GM23338 (cell line): ENCODE measurements at places on chromosomes 5 and 9.

GRCh38 chr9:7909537-7909936 is 110.0 kb upstream of the DMAC1 start:
- DNase-seq: no peak

- no peak for DNase-seq
These were observed 59.3 kb upstream of the CD180 start for GRCh38 chr5:67255881-67256280.

DNA sequence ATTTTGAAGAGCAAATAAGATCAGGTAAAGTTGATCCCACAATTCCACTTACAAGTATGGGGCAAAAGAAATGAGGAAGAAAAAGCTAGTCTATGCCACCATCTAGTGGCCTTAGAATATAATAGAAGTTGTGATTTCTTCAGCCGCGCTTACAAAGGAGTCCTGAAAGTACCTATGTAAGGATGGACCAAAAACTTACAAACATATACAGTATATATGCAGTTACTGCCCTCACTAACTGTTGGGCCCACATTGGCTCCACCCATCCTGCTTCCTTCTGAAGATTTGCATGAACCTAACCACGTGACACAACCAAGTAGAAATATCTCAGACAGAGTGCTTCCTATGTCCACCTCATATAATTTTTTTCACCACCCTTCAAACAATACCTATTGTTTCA is 11.7 kb upstream of the OR13D1 start:
- peak; percentile 81 for DNase-seq

- no peak for DNase-seq
These were observed 124.5 kb downstream of the C5orf15 start for GRCh38 chr5:133843911-133844310.

DNA sequence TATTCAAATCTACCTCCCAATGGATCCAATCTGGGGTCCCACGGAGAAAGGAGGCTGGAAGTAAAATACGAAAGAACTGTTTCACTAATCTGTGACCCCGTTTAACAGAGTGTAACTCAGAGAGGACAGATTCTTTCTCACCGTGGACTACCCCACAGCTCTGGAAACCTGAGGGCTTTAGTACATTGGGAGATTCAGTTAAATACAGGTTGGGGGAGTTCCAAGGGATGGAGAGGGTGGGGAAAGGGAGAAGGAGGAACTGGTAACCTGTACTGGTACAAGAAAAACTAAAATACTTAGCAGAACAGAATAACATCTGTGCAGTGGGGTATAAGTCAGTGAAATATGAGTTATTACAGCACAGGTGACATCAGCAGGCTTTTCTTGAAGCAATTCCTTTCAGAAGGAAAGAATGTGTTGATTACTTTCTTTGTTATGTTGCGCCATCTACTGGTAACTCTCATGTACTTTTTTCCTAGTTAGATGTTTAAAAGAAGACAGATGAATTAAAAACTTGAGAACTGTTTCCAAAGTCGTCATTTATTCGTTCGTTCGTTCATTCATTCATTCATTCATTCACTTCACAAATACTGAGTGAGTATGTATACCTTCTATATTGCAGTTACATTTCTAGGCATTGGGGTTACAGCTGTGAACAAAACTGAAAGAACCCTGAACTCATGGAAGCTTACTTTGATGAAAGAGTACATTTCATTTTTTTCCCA is 30.0 kb upstream of the STOM start:
- peak; percentile 86 for DNase-seq

- peak; percentile 41 for DNase-seq
These were observed 15.6 kb downstream of the TICAM2 start for GRCh38 chr5:115586525-115587146.

DNA sequence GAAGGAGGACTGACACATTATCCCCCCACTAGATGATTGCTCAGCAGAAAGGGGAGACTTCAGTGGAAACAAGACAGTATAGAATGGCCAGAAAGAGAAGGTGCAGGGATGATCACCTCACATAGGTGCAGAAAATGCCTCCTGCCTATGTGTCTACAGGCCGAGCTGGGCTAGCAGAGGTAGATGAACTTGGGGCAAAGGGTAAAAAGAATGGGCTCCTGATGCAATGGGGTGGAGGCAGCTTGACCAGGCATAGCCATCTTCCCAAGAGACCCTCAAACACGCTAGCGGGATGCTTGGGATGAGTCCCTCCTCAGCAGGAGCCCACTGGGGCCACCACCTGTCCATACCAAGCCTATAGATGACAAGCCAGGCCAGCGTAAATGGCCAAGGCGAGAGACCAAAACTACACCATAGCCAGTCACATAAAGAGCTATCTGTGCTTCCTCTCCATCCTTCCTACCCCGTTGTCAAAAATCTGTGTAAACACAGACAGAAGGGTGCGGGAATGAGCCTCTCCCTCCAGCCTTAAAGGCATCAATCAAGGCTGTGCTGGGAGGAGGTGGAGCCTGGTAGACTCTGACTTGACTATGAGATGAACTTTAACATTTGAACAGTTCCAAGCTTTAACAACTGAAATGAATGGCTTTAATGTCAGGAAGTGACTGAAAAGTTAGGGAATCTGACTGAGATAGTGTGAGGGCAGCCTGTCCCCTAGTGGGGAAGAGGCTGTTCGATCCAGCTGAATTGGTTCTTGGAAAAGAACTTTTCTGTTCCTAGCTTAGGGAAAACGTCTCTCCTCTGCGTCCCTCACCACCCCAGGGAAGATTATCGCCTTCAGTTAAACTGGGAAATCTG is 10.4 kb downstream of the C9orf152 start:
- DNase-seq: peak; percentile 17

GRCh38 chr9:95791286-95791685 is 84.2 kb upstream of the ERCC6L2 start:
- DNase-seq: no peak
